Mucosa of gallbladder (tissue), 1 donor: ENCODE measurements at places on chromosomes 3 and 15. TPM values are rescaled to one million over a fixed set of nuclear protein-coding genes. Genes with fewer than 3 reads are reported as not detected.

The TMCO5A gene
- total RNA-seq: 0.14 TPM

The CP gene
- total RNA-seq: 2.0 TPM

The TNNC1 gene
- total RNA-seq: 0.81 TPM

The A4GNT gene
- not detected for total RNA-seq

The CHAC1 gene
- 2.8 TPM for total RNA-seq

The C3orf20 gene
- total RNA-seq: not detected

The CHRM5 gene
- total RNA-seq: not detected

The TLR9 gene
- 1.4 TPM for total RNA-seq

The MYRIP gene
- 6.2 TPM for total RNA-seq

The CSPG5 gene
- total RNA-seq: 0.58 TPM

The SMCO1 gene
- not detected for total RNA-seq

The GOLGA8Q gene
- total RNA-seq: 1.6 TPM
